Upper lobe of right lung (tissue), 1 donor: ENCODE measurements at places on chromosomes 16 and 17.
A peak's percentile ranks its signal among the peaks of the same experiment; 100 is the strongest.

GRCh38 chr16:88382491-88383400, at the start of gene ZNF469:
ZNF469 (plus strand) TSS chr16:88382959; CDS start chr16:88427471, 44,512 bp downstream.
- H3K27ac ChIP-seq: no peak within 1 kb of the TSS
- H3K27me3 ChIP-seq: peaks cover 23% of the 10 kb centered on the region
- peaks cover 10% of the 10 kb centered on the region for H3K4me1 ChIP-seq

GRCh38 chr17:39666601-39667261, 1.5 kb upstream of the PNMT start:
- H3K4me3 ChIP-seq: no peak overlapping the region
- H3K36me3 ChIP-seq: peaks cover 9% of the 10 kb centered on the region
- H3K4me1 ChIP-seq: peaks cover 50% of the 10 kb centered on the region
- H3K27ac ChIP-seq: peak overlapping the region; percentile 53
- DNase-seq: no peak

- no peak overlapping the region for H3K4me3 ChIP-seq
- DNase-seq: no peak
- peaks cover 16% of the 10 kb centered on the region for H3K4me1 ChIP-seq
- no peaks in the 10 kb centered on the region for H3K27me3 ChIP-seq
- no peak overlapping the region for H3K27ac ChIP-seq
These were observed 43.2 kb downstream of the AXIN2 start for GRCh38 chr17:65518256-65518655.

- no peak for DNase-seq
- no peaks in the 10 kb centered on the region for H3K36me3 ChIP-seq
- no peak overlapping the region for H3K4me3 ChIP-seq
- H3K27me3 ChIP-seq: peaks cover 9% of the 10 kb centered on the region
- no peaks in the 10 kb centered on the region for H3K4me1 ChIP-seq
These were observed 56.4 kb downstream of the JPH3 start for GRCh38 chr16:87658564-87659225.

DNA sequence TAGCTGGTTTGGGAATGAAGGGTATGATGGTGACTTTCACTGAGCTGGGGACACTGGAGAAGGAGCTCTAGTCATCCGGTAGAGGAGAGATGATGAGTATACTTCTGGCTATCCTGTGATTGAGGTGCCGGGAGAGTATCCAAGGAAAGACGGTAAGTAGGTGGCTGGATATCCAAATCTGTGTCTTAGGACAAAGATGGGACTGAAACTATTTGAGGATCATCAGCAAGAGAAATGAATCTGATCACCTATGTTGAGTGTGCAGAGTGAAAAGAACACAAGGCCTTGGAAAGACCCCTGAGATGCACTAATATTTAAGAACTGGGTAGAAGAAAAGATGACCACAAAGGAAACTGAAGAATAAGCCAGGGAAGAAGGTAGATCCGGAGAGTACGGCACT, 1.0 kb downstream of the NACA2 start:
- H3K27ac ChIP-seq: no peak overlapping the region
- H3K27me3 ChIP-seq: peaks cover 18% of the 10 kb centered on the region
- no peak for DNase-seq
- H3K4me1 ChIP-seq: no peaks in the 10 kb centered on the region
- no peaks in the 10 kb centered on the region for H3K36me3 ChIP-seq

DNA sequence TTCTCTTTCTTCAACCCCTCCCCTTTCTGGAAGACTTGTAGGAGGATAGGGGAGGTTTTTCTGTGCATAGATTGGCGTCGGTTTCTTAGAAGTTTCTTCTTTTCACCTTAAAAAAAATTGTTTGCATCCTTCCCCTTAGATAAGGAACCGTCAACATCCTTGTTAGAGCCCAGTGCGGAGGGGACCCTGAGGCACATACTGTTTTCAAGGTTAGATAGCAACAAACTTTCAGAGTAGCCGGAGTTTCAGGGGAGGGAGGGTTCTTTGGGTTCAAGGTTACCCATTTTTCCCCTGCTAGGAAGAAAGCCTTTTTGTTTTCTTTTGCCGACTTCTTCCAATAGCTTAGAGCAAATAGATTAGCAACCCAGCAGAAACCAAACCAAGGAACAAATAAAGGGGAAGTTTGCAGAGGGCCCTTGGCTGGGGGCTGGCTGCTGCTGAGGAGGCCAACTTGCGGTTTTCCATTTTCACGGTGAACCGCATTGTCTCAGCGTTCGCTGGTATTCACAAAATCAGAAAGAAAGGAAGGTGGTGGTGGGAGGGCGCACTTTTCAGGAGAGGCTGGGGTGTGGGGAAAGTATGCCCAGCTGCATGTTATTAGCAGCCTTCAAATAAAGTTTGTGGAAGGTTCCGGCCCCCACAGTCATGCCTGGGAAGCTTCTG, 28.8 kb downstream of the MSI2 start:
- H3K4me3 ChIP-seq: no peak overlapping the region
- no peaks in the 10 kb centered on the region for H3K27me3 ChIP-seq
- no peaks in the 10 kb centered on the region for H3K4me1 ChIP-seq
